ENCODE measurements at places on chromosomes 6 and 20. TPM values are rescaled to one million over a fixed set of nuclear protein-coding genes. Genes with fewer than 3 reads are reported as not detected.

The PRSS35 gene
- total RNA-seq = 47.9 TPM

The PARD6B gene
- total RNA-seq = 11.7 TPM

The GPR6 gene
- not detected for total RNA-seq

The SH3BGRL2 gene
- 32.2 TPM for total RNA-seq

The COL9A1 gene
- total RNA-seq = 46.7 TPM

The HLA-DOA gene
- total RNA-seq = 2.7 TPM

Measured in urinary bladder (tissue), 4 donors.